ENCODE measurements at places on chromosomes 5 and 9.

DNA sequence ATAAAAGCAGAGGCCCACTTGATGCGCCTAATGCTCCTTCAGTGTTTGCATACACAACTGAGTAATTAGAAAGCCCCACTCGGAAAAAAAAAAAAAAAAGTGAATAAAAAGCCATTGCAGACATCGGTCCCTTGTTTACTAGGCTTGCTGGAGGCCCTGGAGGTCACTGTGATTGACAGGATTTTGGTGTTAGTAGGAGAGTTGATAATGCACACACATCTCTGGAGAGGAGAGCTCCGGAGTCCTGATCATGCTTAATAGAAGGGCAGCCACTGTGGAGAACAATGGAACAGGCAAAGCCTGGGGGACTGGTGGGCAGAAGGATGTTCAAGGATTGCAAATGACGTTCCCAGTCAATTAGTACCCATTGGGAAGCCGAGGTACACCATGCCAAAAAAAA, 152.5 kb downstream of the EFNA5 start:
- DNase-seq: no peak

DNA sequence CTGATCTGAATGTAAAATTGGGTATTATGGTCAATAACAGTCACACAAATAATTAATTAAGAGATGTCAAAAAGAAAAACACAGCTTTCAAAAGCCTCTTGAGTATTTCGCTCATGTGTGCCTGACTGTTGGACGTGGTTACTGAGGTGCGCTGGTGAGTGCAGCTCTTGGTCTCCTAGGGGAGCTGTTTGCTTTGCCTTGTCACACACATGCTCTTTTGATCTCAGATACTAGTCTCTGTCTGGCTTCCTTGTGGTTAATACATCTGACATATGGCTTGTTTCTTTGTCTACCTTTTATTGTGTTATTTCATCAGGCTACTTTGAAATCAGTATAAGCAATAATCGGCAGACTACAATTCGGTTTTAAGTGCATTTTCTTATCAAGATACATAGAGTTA, 51.5 kb downstream of the PCSK1 start:
- no peak for DNase-seq

GRCh38 chr5:66454186-66455078, 141.8 kb upstream of the MAST4 start:
- DNase-seq: no peak

- DNase-seq: no peak
Observed at GRCh38 chr9:120877276-120878034, 467 bp upstream of the PHF19 start.

DNA sequence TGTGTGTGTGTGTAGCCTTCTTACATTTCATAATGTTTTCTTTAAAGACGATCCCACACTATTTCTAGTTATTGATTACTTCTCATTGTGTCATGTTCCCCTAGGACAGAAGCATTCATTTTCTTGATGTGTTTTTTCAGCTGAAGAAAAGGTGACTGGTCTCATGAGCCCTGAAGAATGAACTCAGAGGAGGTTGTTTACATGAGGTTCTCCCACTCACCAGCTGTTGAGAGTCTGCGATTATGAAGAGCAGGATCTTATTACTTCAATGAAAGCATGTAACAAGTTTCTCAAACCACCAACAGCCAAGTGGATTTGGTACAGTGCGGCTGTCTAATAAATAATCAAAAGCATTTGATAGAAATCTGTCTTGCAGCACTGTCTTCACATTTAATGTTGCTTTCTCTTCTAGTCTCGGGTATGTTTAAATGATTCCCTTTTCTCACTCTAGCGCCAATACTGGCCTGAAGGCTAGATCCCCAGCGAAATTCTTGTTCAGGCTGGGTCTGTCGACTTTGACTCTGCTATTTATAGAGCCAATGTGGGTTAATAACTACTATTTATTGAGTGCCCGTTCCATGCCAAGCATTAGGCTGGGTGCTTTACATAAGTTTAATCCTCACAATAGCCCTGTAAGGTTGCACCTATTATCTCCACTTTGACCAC, 9.6 kb upstream of the FSD1L start:
- no peak for DNase-seq
